ENCODE measurements at places on chromosomes 3 and 15. TPM values are rescaled to one million over a fixed set of nuclear protein-coding genes. Genes with fewer than 3 reads are reported as not detected.

DNA sequence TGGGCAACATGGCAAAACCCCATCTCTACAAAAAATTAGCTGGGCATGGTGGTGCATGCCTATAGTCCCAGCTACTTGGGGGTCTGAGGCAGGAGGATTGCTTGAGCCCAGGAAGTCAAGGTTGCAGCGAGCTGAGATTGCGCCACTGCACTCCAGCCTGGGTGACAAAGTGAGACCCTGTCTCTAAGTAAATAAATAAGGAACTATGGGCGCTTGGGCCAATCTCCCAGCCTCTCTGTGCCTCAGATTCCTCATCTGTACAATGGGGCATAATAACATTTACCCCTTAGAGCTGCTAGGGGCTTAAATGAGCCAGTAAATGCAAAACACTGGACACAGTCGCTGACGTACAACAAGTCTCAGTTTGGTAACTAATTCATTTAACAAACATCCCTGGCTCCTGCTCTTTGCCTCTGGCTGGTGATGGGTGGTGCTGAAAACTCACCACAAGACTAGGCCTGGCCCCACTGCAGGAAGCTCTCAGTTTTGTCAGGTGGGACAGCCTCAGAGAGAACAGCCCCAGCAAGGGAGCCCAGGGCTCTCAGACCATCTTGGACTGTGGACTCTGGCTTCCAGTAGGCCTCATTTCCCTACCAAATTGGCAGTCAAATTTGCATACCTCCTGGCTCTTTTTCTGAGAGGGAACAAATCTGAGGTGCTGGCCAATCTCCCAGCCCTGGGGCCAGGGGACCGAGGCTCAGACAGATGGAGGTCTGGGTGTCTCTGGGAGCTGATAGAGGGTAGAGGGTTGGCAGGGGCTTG is 6.4 kb upstream of the TBC1D2B start:
- no peak for DNase-seq

DNA sequence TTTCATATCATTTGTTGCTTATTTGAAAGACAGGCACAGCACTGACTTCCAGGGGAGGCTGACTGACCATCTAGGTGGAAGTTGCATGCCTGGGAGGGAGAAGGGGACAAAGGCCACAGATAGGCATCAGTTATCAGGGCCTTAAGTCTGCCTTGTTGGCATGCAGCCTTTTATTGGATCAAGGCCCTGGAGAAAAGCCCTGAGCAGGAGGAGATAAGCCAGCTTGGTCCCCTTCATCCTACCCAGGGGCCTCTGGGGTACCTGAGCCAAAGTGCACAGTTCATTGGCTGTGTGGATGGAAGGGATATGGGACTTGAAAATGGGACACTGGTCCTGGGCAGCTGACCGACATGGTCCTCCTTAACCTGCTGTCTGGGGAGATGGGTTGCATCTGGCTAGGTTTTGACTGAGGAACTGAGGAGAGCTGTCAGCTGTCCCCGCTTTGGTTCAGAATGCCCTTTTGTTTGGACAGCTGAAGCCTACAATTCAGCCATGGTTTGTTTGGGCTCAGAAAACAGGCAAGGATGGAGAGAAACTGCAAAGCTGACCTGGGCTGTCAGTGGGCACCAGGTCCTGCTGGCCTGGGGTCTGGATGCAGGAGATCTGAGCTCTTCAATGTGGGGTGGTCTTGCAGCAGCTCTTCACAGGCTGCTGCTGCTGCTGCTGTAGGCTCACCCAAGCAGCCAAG is 60.0 kb downstream of the FLNB start:
- DNase-seq, result no peak

DNA sequence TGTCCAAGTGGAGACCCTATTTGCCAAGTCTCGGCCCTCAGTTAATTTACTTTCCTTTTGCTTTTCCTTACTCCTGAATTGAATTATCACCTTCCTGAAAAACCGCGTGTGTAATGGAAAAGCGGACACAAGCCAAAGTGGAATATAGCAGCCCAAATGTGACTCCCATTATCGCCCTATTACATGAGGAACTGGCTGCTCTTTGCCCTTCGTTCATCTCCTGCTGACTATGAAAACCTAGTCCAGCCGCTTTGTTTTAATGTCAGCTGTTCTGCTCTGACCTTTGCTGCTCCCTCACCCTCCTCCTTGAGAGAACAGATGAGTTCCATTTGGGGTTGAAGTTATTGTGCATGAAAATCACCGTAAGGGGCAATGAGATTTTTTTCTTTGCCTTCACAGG is 632.7 kb upstream of the SUCLG2 start:
- no peak for DNase-seq

GRCh38 chr3:42720126-42720525 is 17.5 kb upstream of the HHATL start:
- DNase-seq, result no peak

The TTLL13 gene
- total RNA-seq, result under 0.01 TPM

The KCNAB1 gene
- total RNA-seq, result 0.65 TPM

The SV2B gene
- total RNA-seq, result 0.40 TPM
